Right renal cortex interstitium (tissue), 3 donors: ENCODE measurements at places on chromosomes 7 and 10.
A peak's percentile ranks its signal among the peaks of the same experiment; 100 is the strongest.

DNA sequence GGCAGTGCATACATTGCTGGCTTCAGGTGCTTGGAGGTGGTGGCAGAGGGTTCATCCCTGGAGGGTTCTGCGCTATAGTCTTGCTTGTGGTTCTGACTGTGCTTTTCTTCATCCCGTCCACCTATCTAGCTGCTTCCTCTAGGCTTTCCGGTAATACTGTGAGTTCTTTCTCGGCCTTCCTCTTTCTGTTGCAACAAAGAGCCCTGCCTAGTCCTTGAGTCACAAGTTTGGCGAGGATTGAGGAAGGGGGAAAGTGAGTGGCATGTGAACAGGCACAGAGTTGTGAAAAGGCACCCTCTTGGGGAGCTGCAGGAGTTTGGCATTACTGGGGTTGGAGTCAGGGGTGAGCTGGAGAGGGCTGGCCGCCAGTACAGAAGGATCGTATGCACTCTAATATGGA, 123.0 kb downstream of the SH2D4B start:
- DNase-seq: no peak

- DNase-seq: no peak
Measured at GRCh38 chr10:62803724-62804355, 680 bp upstream of the ADO start.

GRCh38 chr7:149825567-149826343, 12.4 kb upstream of the ZNF862 start:
- DNase-seq: no peak

DNA sequence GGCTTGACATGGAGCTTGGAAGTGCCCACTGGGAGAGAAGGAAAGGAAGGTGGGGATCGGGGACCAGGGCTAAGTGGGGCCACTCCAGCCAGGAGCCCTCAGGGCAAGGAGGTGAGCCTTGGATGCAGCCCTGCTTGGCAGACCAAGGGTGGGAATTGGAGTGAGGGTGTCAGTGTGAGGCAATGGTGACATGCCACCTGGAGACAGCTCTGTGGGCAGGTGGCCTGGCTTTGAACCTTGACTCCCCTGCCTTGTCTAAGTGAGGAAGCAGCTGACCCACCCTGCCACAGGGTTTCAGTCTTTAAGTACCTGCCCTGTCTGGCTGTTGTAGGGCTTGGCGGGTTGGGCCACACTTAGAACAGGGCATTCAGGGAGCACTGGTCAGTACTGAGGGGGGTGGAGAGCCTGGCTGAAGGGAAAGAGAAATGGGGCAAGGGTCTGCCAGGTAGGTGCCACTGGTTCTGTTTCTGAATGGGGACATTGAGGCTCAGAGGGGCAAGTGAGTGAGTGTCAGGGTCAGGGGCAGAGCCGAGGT, 4.8 kb downstream of the RAMP3 start:
- DNase-seq: no peak

GRCh38 chr7:25619381-25619780, 391.1 kb upstream of the NPVF start:
- no peak for DNase-seq

DNA sequence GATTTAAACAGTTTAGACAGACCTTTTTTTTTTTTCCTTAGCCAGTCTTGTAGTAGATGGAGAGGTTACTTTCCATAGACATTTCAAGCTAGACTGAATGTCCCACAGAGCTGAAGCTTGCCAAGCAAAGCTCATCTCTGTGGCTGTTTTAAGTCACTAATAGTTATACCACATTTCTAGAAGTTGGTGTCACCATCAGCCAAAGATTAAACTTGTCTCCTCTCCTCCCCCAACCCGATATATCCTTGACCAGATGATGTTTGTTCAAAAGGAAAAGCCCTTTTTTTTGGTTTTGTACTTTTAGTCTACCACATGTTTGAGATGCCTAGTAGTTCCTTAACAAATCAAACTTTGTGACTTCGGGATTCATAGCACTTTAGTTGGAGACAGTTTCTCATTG, 66.1 kb downstream of the ADD3 start:
- no peak for DNase-seq

- no peak for DNase-seq
Measured at GRCh38 chr7:30750683-30751650, 968 bp upstream of the INMT start.

- DNase-seq: no peak
Measured at GRCh38 chr10:78651287-78651686, 417.5 kb upstream of the ZMIZ1 start.

DNA sequence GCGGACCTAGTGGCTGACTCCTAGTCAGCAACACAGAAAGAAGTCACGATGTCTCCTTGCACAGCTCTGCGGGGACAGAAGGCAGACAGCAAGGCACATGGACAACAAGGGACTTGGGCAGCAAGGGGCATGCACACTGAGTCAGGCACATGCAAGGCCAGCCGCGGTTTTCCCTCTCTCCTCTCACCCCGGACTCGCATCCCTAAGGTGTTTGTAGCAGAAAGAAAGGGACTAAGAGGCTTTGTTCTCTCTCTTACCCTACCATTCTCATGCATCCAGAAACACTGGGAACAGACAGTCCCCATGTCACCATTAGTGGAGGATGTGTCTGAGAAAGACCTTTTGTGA, 193.3 kb upstream of the PHF14 start:
- no peak for DNase-seq

DNA sequence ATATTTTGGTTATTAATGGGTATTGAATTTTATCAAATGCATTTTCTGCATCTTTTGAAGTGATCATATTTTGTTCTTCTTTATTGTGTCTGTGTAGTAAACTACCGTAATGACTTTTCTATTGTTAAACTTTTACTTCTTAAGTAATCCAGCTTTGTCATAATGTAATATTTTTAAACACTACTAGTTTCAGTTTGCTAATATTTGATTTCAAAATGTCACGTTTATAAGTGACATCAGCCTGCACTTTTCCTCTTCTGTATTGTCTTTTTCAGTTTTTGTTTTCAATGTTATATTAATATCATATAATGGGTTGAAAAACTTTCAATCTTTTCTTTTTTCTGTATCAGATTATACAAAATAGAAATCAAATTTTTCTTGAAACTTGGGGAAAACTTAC, 71.6 kb upstream of the ANKRD1 start:
- DNase-seq: no peak

DNA sequence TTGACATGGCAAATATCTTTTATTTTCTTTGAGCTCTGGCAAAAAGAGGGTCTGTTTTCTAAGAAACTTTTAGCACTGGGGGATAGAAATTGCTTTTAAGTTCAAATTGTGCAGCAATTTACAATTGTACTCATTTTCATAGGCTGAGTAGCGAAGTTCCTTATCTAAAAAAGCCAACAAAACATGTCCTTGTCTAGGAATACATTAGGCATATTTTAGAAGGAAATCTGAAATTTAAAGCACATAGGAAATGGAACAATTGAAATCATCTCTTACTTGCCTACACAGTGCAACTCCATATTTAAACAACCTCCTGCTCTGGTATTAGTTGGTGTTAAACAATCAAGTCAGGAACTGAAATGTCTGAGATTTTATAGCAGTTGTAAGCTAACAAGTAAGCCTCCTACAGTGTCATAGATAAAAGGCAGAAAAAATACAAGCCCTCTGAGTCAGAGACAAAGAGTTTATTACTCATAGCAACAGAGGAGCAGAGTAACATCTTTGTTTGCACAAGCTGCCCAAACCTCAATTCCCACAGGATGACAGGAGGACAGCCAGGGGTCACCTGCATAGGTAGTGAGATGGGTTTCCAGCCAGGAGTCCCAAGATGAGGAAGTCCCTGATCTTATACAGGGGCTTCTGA, 280.2 kb upstream of the HGF start:
- no peak for DNase-seq

GRCh38 chr7:32042900-32043299, 27.3 kb downstream of the PDE1C start:
- DNase-seq: no peak

DNA sequence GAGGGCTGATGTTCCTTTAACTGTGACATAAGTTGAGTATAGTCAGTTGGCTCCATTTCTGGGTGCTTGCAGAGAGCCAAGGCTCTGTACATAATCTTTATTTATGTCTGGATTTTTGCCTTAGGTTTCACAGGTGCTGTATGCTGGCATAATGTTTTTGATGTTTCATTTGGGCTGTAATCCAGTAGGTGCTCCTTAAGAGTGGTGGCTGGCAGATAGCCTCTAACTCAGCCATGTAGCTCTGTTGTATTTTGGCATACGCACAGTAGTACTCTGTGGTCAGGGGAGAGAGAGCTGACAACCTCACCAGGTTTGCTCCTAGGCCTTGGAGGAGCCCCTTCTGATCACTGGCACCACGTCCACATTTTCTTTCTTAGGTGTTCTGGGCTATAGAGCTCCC, 61.1 kb downstream of the RNF133 start:
- no peak for DNase-seq

GRCh38 chr7:84193747-84194146, 842 bp downstream of the SEMA3A start:
- no peak for DNase-seq

- no peak for DNase-seq
Measured at GRCh38 chr7:46015107-46015868, 94.2 kb upstream of the IGFBP3 start.

DNA sequence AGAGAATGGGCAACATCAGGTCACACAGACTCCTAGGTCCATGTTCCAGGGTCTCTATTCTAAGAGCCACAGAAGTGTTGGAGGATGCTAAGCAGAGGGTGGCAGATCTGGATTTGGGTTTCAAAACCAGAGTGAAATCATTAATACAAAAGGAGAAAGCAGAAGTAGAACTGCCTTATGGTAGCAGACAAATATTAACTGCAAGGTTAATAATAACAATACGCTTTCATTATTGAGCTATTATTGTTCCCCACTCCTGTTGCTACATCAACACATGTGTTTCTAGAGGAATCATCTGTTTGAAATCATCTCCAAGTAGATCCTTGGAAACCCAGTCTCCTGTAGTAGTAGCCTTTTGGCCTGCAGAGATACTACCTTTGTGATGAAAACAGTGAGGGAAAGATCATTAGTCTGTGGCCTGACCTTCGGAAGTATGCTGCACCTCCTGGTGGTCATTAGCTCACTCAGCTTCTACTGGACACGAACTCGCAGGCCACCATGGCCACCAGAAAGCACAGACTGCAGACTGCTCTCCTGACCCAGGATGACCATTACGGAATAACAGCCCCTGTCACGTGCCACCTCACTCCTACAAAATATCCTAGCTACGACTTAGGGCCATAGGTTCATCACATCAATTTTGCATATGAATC, 84.6 kb downstream of the XPNPEP1 start:
- DNase-seq: no peak

DNA sequence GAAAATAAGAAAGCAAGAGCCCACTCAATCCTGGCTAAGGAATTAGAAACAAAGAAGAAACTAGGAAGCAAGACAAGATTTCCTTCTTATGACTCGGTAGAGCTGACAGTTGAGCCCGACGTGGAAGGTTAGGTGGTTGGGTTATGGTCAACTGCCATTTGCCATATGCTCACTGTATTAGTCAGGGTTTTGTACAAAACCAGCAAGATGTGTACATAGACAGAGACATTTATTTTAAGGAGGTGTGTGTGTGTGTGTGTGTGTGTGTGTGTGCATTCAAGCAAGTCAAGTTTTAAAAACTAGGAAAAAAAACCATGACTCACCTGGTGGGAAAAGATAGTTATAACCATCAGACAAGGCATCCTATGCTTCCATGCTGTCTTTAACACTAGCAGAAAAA, 158.5 kb downstream of the VPS50 start:
- DNase-seq: no peak

GRCh38 chr7:31310321-31310935, 30.1 kb downstream of the NEUROD6 start:
- DNase-seq: no peak

DNA sequence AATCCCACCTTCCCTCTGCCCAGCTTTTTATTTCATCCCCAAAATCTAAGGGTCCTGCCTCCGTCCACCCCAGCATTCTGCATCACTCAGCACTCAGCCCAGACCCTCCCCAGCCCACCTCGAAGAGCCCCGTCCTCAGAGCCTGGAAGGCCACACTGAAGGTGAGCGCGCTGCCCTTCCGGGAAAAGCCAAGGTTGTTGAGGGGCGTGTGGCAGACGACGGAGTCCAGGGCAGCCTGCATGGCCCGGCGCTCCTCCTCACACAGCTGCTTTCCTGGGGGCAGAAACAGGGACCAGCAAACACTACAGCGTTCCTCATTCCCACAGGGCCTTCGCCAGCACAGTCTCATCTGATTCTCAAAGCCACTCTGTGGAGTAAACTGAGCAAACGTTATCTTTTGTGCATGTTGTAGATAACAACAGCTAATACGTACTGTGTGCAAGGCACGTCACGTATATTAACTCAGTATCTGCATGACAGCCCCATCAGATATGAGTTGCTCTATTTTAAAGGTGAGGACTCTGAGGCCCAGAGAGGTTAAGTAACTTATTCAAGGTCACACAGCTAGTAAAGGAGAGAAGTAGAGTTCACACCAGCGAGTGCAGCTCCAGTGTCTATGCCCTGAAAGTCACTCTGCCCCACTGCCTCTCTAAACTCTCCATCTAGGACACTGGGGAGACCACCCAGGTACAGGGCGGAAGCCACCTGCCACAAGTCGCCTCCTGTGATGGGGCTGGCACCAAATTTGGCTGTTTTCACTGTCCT, 2.8 kb downstream of the TRAPPC14 start:
- DNase-seq: no peak

DNA sequence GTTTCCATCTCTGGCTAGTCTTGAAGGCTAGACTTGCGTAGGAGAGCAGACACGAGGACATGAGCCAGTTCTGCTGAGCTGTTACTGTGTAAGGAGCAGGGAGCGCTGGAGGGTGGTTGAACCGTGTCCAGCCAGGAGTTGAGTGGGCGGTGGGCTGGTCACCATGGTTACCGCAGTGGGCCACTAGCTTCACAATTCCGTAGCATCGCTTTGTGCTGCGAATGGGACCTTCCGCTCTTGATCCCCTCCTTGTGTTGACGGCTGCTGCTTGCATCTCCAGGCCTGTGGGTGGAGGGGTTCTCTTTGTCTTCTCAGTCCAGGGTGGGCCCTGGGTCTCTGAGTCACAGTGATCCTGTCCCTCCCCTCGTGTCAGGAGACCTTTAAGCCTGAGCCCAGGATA, 49.4 kb upstream of the OCM start:
- DNase-seq: peak; percentile 56

DNA sequence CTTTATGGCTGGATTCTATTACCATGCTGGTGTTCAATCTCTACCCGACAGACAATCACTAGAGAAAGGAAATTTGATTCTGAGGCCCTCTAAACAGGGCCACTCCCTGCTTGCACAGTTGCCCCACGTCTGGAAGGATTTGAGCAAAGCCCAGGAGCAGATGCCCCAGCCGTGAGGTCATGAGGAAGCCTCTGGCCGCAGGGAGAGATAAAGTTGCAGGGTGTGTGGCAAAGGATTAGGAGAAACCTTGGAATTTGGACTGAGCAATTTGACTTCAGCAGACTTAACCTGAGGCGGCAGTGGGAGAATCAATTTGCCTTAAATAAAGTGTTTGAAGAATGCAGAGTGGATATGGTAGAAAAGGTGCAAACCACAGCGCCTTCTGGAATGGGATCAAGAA, 40.2 kb upstream of the KLF6 start:
- no peak for DNase-seq
